ENCODE measurements at places on chromosomes 7 and 10. TPM values are rescaled to one million over a fixed set of nuclear protein-coding genes. Genes with fewer than 3 reads are reported as not detected.

- H3K4me3 ChIP-seq, result no peak overlapping the region
- no peak overlapping the region for H3K27ac ChIP-seq
- H3K36me3 ChIP-seq, result no peaks in the 10 kb centered on the region
Observed at GRCh38 chr7:44324481-44325200, 753 bp downstream of the CAMK2B start.

Gene LHFPL3
- not detected for total RNA-seq

- H3K4me3 ChIP-seq, result no peak overlapping the region
- no peak overlapping the region for H3K27ac ChIP-seq
- H3K4me1 ChIP-seq, result peaks cover 8% of the 10 kb centered on the region
- H3K27me3 ChIP-seq, result no peaks in the 10 kb centered on the region
Observed at GRCh38 chr7:1432411-1433082, 26.7 kb downstream of the MICALL2 start.

Gene PTEN
- total RNA-seq, result 97.1 TPM

DNA sequence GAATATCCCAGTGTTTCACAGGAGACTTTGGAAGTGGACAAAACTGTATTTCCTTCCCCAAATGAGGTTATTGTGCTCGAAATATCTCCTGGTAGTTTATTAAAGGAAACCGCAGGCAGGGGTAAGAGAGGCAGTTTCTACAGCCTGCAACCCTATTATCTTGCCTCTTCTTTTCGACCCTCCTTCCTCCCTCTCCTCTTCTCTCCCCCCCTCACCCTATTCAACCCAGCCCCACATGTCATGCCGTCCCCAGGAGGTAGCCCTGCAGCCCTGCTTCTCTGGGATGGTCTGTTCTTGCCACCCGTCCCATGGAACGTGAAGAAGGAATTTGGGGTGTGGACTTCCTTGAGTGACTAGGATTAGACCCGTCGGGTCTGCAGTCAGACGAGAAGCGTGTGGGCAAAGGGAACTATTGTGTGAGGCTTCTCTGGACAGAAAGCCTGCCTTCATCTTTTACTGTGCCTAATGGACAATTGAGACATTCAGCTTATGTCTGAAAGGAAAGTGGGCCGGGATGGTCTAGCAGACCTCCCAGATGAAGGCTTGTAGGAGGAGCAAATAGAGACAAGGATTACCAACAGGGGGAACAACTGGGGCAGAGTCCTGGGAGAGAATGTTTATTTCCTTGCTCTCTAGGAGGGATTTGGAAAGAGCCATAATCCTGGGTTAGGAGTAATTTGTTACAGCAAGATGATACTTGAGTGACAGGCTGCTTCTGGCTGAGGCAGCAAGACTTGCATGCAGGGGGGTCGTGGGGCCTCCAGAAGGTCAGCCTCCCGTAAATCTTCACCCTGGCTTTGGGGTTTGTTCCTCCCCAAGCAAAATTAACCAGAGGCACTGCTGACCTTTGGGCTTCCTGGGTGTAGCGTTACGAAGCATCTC is 77.8 kb downstream of the TCF7L2 start:
- H3K27ac ChIP-seq, result peak overlapping the region; percentile 30
- peaks cover 12% of the 10 kb centered on the region for H3K4me1 ChIP-seq
- no peaks in the 10 kb centered on the region for H3K36me3 ChIP-seq
- no peaks in the 10 kb centered on the region for H3K27me3 ChIP-seq
- no peak for DNase-seq

Gene SORBS1
- total RNA-seq, result 44.0 TPM

- H3K4me3 ChIP-seq, result no peak overlapping the region
- H3K4me1 ChIP-seq, result no peaks in the 10 kb centered on the region
- no peak for DNase-seq
- no peaks in the 10 kb centered on the region for H3K27me3 ChIP-seq
Observed at GRCh38 chr10:22550732-22551131, 163.6 kb downstream of the PIP4K2A start.
